Caco-2 (cell line): ENCODE measurements at places on chromosomes 7 and 10. TPM values are rescaled to one million over a fixed set of nuclear protein-coding genes. Genes with fewer than 3 reads are reported as not detected.

COL26A1 gene
- 19.1 and 23.3 TPM in 2 replicates for total RNA-seq

HABP2 gene
- 21.0 and 24.3 TPM in 2 replicates for total RNA-seq

OR13A1 gene
- total RNA-seq: not detected in 2 replicates

DNA sequence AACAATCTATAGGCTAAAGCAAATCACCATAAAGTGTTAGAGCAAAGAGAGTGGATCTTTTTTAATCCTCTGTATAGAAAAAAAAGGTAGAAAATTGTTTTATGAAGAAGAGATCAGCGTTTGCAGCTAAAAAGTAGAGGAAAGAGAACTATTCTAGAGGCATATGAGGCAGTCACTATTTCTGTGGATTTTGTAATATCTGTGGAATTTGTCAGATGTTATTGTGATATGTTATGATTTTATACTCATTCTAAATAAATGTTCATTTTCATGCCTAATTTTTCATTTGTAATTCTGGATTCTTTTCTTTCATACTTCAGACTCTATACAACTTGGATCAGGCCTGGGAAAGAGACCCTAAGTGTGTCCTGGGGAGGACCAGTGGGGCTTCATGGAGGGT, 295.0 kb upstream of the LYZL1 start:
- no peak for DNase-seq

DNA sequence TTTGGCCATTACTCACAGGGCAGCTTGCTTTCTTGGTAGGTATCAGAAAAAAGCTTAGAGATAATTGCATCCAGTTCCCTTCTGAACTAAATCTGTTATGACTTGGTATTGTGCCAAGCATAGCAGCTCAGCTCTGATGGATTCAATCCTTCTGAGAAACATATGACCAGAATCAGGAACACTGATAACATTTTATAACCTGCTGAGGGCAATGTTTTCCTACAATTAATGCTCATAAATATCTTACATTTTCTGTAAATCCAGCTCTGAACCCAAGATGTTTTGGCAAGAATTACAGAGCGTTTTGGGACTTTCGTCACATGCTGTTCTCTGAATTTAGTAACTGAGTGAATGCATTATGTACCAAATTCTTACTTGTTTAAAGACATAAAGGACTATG, 167.8 kb downstream of the KIF20B start:
- no peak for DNase-seq
